ENCODE measurements at places on chromosomes 12 and 14.

- DNase-seq: no peak
Observed at GRCh38 chr14:77714926-77715325, 7.0 kb downstream of the SLIRP start.

GRCh38 chr12:32377344-32378055, 21.9 kb upstream of the FGD4 start:
- DNase-seq: no peak

DNA sequence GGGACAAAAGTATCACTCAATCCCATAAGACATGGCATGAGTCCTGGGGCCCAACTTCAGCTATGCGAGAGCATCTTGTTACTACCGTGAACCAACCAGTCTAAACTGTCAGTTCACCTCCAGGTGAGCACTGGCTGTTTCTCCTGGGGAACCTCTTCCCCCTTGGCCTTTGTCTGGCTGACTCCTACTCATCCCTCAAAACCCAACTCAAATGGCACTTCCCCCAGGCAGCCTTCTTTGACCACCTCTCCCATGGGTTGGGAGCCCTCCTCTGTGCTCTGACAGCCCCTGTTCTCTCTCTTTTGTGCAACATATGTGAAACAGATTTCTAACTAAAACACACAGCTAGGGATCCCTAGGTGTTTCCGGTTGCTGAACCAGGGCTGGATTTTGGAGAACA, 37.7 kb downstream of the FOXN4 start:
- DNase-seq: no peak

DNA sequence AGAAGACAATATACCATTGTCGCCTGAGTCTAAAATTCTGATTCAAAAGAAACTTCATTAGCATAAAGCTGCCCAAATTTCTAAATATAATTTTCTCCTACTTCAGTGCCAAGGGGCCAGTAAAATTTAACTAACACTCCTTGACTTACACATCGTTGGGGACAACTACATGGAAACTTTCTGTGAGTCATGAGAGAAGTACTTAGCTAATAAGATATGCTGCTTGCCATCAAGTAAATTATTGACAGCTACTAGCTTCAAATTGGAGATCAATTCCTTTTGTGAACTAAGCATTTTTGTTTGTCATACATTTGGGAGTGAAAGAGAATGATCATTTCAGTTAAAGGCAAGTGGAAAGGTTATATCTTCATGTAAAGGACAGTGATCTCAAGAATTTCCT, 373.3 kb downstream of the MDGA2 start:
- no peak for DNase-seq

Data from liver (tissue), 10 donors.